H1 (cell line): ENCODE measurements at places on chromosomes 13 and 19.

GRCh38 chr13:72886272-72887067 is 104.5 kb downstream of the PIBF1 start:
- H3K27ac ChIP-seq: no peak overlapping the region
- no peaks in the 10 kb centered on the region for H3K4me1 ChIP-seq
- DNase-seq: no peak
- H3K4me3 ChIP-seq: no peak overlapping the region
- H3K27me3 ChIP-seq: no peaks in the 10 kb centered on the region

- peaks cover 79% of the 10 kb centered on the region for H3K27me3 ChIP-seq
- no peaks in the 10 kb centered on the region for H3K4me1 ChIP-seq
- H3K36me3 ChIP-seq: peaks cover 41% of the 10 kb centered on the region
- peak overlapping the region; percentile 56 for H3K4me3 ChIP-seq
Measured at GRCh38 chr19:1470305-1471009, 8.6 kb downstream of the C19orf25 start.

- no peak overlapping the region for H3K27ac ChIP-seq
- no peaks in the 10 kb centered on the region for H3K27me3 ChIP-seq
- H3K4me3 ChIP-seq: no peak overlapping the region
- DNase-seq: no peak
Measured at GRCh38 chr19:38910488-38910887, 1.5 kb downstream of the CCER2 start.

DNA sequence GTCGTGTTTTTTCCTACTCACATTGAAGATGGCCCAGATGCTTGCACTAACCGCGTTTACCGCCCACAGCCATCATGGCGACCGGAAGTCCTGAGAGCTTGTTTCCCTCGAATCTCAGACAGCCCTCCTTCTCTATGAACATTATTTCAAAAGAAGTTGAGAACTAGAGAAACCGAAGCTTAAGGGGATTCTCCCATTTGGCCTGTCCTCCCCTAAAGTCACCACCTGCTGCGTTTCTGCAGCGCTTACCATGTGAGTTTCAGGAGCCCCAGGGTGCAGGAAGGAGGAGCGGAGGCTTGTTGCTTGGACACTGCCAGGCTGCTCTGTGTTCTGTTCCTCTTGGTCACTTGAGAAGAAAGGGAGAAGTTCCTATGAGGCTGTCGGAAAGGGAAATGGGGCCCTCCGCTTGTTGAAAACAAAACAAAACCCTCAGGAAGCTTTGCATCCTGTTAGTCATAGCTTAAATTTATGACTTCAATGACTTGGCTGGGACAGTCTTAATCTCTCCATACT is 6.2 kb downstream of the CARD8 start:
- no peak for DNase-seq
- H3K27ac ChIP-seq: no peak overlapping the region; the same call in 1 of the 2 replicates
- no peak overlapping the region for H3K4me3 ChIP-seq
- H3K27me3 ChIP-seq: peaks cover 1% of the 10 kb centered on the region

DNA sequence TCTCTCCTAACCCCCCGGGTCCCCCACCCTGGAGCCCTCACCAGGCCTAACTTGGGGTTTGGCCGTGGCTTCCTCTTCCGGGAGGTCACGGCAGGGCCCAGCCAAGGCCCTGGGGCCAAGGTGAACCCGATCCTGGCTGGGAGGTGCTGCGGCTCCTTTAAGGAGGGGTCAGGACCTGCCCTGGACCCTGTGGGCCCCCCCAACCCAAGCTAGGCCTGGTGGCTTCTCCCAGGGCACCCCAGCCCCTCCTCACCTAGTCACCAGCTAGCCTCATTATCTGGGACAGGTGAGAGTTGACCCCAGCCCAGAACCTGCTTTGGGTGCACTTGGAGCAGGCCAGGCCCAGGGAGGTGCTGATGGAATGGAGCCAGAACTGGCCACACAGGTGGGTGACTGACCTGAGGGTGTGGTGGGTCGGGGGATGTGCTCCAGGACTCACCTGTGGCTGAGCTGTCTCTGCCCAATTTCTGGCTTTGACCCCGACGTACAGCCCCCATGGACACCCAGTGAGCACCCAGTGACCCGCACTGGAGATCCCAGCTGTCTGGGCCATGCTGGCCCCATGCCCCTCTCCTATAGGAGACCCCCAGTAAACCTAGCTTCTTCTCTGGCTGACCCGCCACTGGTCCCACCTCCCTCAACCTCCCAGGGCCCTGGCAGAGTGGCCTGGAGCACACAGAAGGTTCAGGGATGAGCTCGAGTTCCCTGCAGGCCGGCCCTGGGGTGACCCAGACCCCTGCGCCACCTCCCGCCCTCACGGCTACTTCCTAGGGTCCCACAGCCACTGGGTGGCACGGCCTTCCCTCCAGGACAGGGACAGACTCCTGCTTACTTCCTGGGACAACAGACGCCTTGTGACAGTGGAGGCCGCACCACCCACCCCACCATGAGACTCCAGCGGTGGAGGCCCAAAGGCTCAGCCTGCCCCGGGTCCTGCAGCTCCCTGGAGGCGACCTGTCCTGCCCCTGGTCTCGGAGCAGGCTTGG is 6.7 kb upstream of the MKNK2 start:
- no peaks in the 10 kb centered on the region for H3K27me3 ChIP-seq
- H3K4me1 ChIP-seq: peaks cover 32% of the 10 kb centered on the region
- no peaks in the 10 kb centered on the region for H3K36me3 ChIP-seq
- H3K27ac ChIP-seq: 0 out of 2 replicates have a peak overlapping the region, but pooled peaks have one; percentile 51
- H3K4me3 ChIP-seq: no peak overlapping the region

DNA sequence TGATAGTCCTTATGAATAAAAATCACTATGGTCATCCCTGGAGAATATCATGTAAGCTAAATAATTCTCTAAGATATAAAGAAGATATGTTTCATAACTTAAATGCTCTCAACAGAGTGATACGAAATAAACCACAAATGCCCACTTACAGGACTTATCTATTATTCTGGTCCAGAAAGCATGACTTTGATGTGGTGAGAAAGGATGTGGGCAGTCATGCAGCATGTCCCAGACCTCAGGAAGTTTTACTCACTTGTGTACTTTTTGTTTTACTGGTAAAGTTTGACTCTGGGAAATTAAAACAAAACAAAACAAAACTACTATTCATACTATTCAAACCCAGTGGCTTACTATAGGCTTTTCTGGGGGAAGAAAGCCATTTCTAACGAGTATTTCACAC is 483.2 kb upstream of the SLITRK6 start:
- H3K36me3 ChIP-seq: no peaks in the 10 kb centered on the region
- no peak for DNase-seq
- H3K27me3 ChIP-seq: no peaks in the 10 kb centered on the region
- no peak overlapping the region for H3K4me3 ChIP-seq
- no peak overlapping the region for H3K27ac ChIP-seq

DNA sequence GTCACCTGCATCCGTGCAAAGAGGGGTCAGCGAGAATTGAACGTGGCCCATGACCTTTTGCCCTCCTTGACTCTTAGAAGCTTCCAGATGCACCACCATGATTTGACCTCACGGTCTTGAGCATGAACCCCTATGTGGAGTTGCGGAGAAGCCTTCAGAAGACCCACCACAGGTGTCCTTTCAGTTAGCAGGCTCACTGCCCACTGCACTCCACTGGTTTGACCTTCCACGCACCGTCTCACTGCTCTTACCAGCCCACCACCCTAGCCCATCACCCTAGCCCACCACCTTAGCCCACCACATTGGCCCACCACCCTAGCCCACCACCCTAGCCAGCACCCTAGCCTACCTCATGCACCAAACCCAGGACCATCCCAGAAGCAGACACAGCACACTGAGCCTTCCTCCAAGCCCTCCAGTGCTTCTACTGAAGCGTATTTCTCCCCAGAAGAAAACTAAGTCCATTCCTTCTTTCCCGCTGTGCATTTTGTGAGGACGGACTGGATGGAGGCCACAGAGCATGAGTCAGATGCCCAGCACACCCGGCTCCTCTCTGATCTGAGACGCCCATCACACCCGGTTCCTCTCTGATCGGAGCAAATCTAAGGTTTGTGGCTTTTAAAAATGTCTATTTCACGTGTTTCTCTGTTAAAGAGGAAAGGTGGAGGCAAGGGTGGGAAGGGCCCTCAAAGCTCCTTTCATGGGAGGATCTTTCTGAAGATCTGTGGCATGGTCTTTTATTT is 45.8 kb downstream of the SOX1 start:
- H3K4me1 ChIP-seq: peaks cover under 1% of the 10 kb centered on the region; the same call in 1 of the 2 replicates
- H3K36me3 ChIP-seq: no peaks in the 10 kb centered on the region
- no peak for DNase-seq
- no peak overlapping the region for H3K27ac ChIP-seq
- peaks cover 18% of the 10 kb centered on the region for H3K27me3 ChIP-seq
